ENCODE measurements at places on chromosomes 6 and 20.
A peak's percentile ranks its signal among the peaks of the same experiment; 100 is the strongest.

DNA sequence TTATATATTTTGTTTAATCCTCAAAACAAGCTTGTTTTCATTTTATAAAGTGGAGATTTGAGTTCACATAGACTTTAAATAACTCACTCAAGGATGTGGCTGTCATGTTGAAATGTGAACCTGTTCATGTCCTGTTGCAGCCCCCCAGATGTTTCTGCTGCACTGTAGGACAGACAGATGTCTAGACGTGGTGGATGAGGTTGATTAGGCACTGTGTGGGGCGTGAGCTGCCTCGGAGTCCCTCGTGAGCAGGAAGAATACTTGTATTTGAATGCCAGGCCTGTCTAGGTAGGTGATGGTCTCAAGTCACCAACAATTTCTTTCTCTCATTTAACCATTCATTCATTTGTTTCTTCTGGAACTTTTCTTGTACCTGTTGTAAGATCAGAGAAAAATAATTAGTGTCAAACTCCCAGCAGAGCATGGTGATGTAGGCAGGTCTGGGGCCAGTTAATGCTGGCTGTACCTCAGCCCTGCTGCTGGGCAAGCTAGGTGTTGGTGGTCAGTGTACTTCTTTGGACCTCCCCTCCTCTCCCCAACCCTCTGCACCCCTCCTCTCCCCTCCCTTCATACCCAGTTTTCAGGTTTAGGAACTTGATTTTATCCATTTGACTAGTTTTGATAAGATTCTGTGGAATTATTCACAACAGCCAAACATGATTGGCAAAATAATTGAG, 34.0 kb downstream of the AFDN start:
- no peak for DNase-seq

DNA sequence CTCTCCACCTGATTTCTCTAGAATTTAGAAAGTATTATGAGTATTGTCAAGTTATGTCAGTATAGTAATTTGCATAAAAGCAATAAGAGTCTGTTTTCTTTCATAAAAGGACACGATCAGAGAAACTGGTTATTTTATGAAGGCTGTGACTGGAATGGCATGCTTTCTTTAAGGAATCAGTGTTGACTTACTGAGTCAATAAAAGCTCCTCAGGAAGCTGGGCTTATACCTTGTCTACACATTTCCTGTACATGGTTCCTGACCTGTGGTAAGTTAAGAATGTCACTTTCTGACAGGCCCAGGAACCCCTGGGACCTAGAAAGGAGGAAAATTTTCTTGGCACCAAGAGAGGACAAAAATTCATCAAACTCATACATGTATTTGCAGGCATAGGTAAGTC, 1224.0 kb upstream of the ADGRB3 start:
- no peak for DNase-seq

DNA sequence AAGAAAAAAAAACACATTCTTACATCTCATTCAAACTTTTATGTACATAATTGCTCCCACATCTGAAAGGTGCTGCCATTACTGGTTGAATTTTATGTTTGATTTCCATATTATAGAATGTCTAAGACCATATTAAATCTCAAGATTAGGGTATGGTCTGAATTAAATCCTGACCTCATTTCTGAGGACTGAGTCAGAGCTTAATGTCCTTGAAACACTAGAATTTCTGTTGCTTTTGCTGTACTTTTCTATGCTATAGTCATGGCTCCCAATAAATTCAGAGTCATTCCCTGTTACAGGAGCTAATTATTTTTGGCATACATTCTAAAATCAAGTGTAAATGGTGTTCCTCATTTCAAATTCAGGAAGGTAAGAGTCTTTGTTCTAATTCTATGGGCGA, 285.3 kb upstream of the MANEA start:
- no peak for DNase-seq

DNA sequence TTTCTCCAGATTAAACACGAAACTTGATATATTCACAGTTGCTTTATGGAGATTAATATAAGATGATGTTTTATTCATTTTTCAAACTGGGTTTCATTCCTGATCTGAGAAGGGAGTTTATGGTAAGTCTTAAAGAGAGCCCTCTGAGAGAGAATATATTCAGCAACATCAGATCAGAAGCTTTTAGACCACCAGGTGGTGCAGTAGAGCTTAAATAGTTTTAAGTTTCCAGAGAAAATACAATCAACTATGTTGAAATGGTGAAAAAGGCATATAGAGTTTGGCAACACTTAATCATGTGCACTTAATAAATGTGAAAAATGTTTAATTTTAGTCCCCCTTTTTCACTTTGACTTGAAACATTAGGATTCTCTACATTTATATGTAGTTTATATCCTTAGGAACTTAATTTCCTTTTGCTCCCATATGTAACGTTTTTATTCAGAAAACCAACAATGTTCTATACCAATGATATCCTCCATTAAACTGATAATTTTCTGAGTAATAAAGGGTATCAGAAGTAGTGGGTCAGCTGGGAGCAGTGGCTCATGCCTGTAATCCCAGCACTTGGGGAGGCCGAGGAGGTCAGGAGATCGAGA, 86.4 kb upstream of the CLDN20 start:
- DNase-seq = peak; percentile 60

- DNase-seq = no peak
Measured at GRCh38 chr20:18256440-18257090, 31.8 kb upstream of the ZNF133 start.

GRCh38 chr20:43536817-43537440, 21.9 kb upstream of the SGK2 start:
- DNase-seq = no peak

DNA sequence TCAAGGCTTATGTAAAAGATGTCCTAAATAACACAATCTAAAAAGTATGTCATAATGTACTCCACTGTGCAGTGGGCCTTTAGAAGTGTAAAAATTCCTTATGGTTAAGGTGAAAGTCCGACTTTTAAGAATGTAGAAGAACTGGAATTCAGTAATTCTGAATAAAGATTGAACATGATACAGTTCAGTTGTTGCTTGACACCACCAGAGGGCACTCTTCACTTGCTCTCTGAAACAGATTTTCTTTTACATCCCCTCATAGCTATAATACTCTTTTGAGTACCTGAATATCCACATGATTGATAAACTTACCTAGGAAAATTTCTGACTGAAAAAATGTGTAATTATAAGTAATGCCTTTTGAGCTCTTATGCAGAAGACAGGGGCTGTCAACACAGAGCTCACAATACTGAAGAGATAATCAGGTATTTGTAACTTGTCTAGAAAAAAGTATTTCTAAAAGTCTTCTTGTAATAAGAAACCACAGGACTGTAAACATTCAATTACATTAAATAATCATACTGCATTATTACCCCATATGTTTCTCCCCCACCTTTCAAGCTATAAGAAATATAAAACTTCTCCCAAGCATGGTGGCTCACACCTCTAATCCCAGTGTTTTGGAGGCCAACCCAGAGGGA, 92.1 kb downstream of the POPDC3 start:
- peak; percentile 7 for DNase-seq
